ENCODE measurements at places on chromosomes 3 and 15. TPM values are rescaled to one million over a fixed set of nuclear protein-coding genes. Genes with fewer than 3 reads are reported as not detected.

ADAMTS17 gene
- total RNA-seq: 4.0 TPM

GOLGB1 gene
- total RNA-seq: 58.3 TPM

PRR20G gene
- total RNA-seq: not detected

ITIH4 gene
- 19.1 TPM for total RNA-seq

- no peak for DNase-seq
These were observed 17.3 kb downstream of the RNF168 start for GRCh38 chr3:196486263-196486662.

DNA sequence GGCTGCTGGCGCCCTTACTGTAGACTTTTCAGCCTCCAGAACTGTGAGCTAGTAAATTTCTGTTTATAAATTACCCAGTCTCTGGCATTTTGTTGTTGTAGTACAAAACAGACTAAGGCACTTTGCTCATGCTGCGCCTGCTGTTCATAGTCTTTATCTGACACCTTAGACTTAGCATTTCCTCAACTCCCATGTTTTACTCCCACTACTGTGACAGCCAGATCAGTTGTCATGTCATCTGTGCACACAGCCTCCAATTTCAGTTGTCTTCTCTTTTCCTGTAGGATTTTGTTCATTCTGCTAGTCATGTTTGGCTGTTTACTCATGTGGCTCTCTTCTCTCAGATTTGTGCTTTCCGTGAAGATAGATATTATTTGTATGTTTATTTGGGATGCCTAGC, 62.0 kb downstream of the TCF12 start:
- DNase-seq: no peak

DNA sequence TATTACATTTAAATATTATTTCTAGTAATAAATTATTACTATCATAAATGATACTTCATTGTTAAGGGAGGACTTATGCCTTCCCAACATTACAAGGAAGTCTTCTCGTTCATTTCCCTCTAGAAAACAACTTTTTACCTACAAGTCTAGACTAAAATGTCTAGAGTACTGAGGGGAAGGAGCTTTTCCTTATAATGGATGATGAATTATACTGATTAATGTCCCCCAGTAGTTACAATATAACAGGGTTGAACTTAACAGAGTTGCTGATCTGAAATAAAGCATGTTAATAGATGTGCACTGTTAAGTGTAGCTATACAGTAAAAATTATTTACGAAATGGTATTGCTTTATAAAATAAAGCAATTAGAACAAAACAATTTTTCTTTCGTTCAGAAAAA, 2.7 kb upstream of the MNS1 start:
- DNase-seq: no peak

DNA sequence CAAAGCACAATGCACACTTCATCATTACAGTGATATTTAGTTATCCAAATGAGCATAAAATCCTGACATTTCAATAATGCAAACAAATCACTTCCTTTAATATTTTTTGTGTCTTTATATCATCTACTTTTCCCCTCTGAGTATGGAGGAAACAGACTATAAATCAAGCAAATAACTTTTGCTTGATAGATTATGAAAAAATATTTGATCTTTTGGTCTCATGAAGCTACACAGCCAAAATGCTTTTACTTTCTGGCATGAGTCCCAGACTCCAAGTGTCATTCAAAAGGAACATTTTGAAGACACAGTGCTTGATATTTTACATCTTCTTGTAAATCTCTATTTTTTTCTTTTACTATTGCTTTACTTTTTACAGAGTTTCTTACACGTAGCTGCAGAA, 215.3 kb upstream of the ROBO1 start:
- no peak for DNase-seq

GRCh38 chr15:23566651-23567050, 1.2 kb downstream of the MKRN3 start:
- DNase-seq: no peak

DNA sequence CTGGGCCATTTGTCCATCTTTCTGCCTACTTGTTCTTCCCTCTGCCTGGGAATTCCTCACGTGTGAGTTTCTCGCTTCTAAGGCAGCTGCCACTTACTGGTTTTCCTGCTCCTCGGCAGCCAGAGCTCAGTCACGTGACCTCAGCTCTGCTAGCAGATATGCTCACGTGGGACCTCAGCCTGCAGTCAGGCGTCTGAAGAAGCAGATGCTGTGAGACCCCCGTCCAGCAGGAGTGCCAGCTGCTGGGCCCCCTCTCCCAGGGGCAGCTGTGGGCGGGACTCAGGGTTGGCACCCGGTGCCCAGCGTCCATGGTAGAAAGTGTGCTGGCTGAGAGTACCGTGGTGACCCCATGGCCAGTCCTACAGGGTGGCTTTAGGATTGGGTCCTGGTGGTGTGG, 161.3 kb upstream of the TLE3 start:
- peak; percentile 86 for DNase-seq

GRCh38 chr3:16508243-16508578, 5.3 kb downstream of the RFTN1 start:
- no peak for DNase-seq

All from posterior vena cava (tissue), 2 donors.